ENCODE measurements at places on chromosomes 3 and 15.

DNA sequence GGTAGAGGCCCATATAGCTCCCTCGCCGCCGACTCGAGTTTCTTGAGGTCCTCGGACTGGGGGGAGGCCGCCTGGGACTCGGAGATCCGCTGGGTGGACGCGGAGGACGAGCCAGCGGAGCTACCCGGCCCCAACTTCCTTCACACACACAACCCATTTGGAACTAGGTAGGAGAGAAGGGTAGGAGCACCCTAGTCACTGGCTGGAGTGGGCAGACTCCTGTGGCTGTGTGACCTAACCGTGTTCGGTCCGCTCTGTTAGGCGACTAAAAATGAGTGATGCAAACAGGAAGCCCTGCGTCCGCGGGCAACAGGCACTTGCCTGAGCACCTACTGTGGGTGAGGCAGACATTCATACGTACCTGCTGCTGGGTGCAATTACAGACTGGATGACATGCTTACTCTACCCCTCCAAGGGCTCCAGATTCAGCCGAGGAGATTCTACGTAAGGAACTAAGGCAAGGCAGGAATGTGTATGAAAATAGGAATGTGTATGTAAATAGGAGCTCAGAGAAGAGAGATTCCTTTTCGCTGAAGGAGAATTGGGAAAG lies 4.6 kb upstream of the SIN3A start:
- peak; percentile 32 for DNase-seq

DNA sequence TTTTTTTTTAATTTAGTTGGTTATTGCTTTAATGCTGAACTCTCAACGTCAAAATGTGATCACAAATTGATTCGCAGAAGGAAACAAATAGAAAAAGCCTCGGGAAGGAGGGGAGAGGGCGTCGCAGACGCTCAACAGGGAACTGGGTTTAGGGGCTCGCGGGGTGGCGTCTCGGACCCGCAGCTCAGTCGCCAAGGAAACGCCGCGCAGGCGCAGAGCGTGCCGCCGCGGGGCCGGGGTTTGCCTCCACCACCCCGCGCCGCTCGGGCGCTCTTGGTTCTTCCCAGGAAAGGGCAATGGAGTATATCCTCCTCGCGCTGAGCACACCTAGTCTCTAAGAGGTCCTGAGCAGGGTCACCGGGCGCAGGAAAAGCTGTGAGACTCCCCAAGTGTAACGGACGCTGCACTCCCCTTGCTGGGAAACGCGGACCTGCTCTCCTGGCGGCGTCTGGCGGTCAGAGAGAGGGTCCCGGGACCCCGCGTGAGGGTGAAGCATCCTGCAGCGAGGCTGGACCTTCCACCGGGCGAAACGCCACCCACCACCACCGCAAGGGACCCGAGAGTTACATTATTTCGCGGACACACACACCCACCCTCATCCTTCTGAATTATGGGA lies 753 bp downstream of the PLCH1 start:
- peak; percentile 84 for DNase-seq

GRCh38 chr15:77224352-77224751 lies 153.4 kb upstream of the TSPAN3 start:
- DNase-seq = no peak

- no peak for DNase-seq
Observed at GRCh38 chr3:156793851-156794250, 32.3 kb upstream of the LEKR1 start.

DNA sequence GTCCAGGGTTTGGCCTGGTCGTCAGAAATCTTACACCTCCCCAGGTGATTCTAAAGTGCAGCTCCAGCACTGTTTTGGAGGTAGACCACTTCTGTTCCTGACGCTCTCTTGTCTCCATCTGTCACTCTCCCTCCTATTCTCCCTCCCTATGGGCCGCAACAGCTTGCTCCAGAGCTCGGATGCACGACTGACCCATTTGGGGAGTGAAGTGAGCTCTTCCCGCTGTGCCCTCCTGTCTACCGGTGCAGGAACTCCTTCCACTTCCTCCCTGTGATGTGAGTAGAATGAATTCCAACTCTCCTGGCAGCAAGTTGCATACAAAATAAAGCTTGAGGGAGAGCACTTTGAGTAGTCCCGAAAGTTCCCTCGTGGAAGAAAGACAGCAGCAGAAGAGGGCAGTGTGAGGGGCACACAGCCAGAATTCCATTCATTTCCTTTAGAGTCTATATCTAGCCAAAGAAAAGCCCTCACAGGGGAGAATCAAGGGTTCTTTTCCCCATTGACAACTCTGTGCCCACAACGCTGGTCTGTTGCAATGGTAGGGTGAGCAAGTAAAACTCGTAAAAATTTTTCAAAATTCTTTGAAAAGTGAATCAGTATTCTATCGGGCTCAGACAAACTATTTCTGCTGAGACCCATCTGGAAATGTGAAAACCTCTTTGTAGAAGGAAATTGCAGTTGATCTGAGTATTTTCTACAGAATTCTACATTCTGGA lies 39.9 kb upstream of the BDH1 start:
- no peak for DNase-seq

- no peak for DNase-seq
Observed at GRCh38 chr3:57370341-57370740, 77.9 kb upstream of the ASB14 start.

- DNase-seq = no peak
Observed at GRCh38 chr3:50637011-50637410, 20.1 kb downstream of the MAPKAPK3 start.

- DNase-seq = no peak
Observed at GRCh38 chr3:99191186-99191585, 289.7 kb upstream of the DCBLD2 start.

DNA sequence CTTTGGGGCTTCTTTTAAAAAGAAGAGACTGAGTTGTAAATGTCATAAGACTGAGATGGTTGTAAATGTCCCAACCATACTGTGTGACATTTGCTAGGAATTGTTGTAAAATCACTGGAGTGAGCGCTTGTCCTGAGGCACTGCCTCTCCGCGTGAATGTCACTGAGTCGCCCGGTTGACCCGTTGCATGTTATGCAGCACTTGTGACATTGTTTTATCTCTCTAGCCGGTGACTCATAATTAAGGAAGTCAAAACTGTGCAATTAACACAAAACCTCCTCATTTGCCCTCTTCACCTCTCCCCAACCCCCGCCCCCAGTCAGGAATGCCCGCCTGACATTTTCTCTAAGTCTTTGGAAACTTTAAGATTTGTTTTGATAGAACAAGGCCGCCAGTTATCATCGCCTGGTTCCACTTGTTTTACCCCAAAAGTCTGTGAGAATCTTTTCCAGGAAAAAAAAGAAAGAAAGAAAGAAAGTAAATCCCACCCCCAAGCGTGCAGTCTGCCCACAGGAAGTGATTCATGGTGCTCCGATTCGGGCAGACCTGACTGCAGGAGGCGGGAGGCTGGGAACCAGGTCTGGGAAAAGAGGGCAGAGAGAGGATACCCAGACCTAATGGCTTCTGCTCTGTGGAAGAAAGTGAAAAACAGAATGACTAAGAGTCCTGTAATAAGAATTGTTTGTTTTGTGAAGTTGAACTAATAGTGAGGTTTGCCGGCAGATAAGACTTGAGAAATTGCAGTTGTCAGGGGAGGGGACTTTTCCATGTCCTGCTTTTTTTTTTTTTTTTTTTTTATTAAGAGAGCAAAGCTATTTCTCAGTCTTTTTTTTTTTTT lies 84.8 kb downstream of the SMAD3 start:
- DNase-seq = peak; percentile 81

GRCh38 chr15:25774871-25775270 lies 88.3 kb downstream of the ATP10A start:
- no peak for DNase-seq

GRCh38 chr3:17050071-17050470 lies 165.3 kb downstream of the PLCL2 start:
- no peak for DNase-seq
